ENCODE measurements at places on chromosomes 4 and X.

- peak; percentile 12 for DNase-seq
These were observed 66.0 kb downstream of the CBLL2 start for GRCh38 chrX:22338740-22339139.

DNA sequence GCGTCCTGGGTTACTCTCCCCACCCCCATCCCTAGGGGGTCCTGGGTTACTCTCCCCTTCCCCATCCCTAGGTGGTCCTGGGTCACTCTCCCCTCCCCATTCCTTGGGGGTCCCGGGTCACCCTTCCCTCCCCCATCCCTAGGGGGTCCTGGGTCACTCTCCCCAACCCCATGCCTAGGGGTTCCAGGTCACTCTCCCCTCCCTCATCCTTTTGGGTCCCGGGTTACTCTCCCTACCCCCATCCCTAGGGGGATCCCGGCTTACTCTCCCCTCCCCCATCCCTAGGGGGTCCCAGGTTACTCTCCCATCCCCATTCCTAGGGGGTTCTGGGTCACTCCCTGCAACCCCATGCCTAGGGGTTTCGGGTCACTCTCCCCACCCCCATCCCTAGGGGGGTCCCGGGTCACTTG, 1.5 kb downstream of the ASMTL start:
- no peak for DNase-seq

- DNase-seq: peak; percentile 60
These were observed 17.9 kb downstream of the METAP1 start for GRCh38 chr4:99013402-99013843.

- no peak for DNase-seq
These were observed 65.7 kb downstream of the MXRA5 start for GRCh38 chrX:3280706-3281105.

DNA sequence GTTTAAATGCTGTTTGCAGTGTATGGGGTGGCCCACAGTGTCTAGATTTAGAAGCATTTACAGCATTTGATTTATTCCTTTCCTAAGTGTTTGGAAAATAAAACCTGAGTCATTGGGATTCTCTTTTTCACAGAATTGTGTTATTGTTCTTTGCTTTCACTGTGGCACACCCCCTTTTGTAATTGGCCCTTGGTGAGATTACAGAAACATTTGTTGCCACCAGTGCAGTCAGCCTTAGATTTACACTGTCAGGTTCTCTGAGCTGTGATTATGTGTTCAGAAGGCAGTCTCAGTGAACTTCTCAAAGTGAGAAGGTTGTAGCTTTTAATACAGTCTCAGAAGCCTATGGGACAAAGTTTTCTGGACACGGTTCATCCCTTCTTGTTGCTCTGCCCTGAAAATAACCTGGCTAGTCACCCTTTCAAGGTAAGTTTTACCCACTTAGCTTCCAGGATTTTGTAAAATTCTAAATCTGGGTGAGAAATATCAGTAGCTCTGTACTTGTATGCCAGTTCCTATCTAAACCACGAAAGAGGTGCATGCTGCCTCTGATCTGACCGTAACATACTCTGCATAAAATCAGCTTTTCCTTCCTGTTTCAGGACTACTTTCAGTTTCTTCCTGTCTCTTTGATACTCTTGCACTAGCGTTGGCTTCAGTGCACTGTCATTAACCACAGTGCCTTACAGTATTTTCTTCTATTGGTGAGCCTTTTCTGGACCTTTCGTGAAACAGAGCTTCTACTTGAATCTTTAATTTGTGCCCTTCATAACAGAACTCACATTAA, 12.6 kb downstream of the RUFY3 start:
- peak; percentile 63 for DNase-seq

DNA sequence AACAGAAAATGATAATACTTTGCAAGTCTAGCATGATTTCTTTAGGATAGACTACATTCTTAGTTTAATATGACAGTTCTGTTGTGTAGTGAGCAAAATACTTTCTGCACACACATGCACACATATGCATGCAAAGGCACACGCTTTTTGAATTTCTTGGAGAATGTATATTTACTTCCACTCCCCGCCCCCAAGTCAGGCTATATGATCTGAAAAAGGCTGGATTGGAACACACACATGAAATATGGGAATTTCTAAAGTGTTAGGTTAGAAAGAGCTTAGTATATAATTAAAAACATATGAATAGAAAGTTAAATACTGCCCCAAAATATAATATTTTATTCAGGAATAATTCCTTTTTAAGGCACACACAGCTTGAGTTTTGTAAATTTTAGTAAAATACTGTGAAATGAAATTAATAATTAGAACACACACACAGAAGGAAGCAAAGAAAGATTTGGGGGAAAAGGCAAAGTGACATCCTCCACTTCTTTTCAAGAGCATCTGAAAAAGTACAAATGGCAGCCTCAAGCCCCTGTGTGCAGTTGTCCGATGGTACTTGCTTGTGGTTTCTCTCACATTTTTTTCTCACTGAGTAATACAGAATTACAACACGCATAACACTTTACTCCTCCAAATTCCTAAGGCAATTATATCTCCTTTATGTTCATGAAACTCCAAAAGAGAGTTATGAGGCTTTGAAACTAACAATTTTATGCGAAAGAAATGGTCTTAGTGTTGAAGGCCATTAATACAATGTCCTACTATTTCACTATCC, 228.9 kb upstream of the ETNPPL start:
- peak; percentile 15 for DNase-seq

GRCh38 chr4:84917086-84917821, 49.2 kb downstream of the WDFY3 start:
- DNase-seq: peak; percentile 25

DNA sequence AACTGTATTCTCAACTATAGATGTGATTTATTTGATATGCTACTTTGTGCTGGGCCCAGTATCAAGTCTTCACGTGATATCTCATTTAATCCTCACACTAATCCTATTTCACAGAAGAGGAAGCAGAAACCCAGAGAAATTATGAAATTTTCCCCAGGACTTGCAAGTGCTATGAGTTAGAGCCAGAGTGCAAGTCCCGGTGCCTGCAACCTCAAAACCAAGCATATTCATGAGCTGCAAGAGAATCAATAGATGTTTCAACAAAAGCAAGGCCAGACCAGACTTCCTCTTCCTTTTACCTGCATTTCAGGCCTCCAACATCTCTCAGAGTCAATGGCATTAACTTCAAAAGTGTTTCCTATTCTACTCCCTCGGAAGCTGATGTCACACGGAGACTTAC, 92.2 kb upstream of the GATB start:
- no peak for DNase-seq

- DNase-seq: no peak
These were observed 117.9 kb upstream of the TBC1D9 start for GRCh38 chr4:140874056-140874455.

Measured in fibroblast of the aortic adventitia (primary cell).